Activated CD4-positive, alpha-beta memory T cell treated with anti-CD3 and anti-CD28 coated beads, Interleukin-2, amount 10 ng/mL, durations not matched to agents 7 days and 5 days (primary cell): ENCODE measurements at places on chromosomes 3 and 15.

DNA sequence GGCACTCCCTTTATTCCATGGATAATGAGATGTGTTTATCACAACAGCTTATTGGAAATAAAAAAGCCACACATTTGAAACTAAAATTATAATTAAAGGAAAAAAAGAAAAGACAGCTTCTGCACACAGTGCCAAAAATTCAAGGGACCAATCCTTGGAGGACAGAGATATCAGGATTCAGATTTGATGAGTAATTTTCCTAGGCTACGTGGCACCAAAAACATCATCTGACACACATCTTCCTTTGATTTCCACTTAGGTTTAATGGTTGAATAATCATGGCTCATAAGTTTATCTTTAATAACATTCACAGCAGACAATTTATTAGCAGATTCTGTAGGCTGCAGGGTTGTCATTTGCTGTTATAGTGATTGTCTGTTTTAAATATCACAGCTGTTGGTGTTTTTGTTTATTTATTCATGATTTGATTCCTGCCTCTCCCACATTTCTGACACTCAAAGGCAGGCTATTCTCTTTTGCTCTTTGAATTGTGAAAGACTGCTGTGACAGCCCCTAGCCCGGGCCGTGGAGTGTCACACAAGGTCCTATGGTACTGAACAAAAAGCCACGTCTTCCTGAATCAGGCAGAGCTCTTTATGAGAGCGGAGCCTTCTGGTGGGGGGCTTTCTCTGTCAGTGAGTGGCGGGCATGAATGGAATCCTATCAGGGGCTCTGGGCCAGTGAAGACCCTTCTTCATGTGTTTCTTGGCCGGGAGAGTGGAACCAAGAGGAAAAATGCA, 708.5 kb downstream of the SQOR start:
- DNase-seq = no peak
- no peak overlapping the region for H3K27ac ChIP-seq
- H3K4me1 ChIP-seq = no peaks in the 10 kb centered on the region
- H3K27me3 ChIP-seq = no peaks in the 10 kb centered on the region
- H3K36me3 ChIP-seq = no peaks in the 10 kb centered on the region

- no peaks in the 10 kb centered on the region for H3K36me3 ChIP-seq
- no peak overlapping the region for H3K4me3 ChIP-seq
- H3K27me3 ChIP-seq = peaks cover 3% of the 10 kb centered on the region
- H3K4me1 ChIP-seq = no peaks in the 10 kb centered on the region
These were observed 311.4 kb downstream of the PDCD6IP start for GRCh38 chr3:34109846-34110245.

DNA sequence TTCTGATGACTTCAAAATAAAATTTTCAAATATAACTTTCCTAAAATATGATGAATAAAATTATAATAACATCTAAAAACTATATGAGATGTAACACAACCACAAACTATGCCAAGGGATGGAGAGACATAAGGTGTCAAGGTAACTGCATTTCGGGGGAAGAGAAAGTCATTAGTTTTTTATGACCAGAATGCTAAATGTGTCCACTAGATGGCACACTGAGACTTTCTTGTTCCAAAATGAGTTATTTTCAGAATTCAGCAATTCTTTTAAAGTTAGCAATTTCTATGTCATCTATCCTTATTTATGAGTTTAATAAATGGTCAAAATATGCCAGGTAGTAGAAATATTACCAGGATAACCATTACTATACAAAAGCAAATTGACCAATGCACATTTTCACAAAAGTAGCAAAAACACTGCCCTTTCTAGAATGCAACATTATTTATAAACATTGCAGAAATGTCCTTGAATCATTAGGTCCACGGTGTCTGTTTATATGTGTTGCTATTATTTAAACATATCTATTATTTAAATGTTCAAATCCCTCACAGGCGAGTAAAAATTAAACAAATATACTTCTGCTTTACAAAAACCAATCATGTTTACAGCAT, 374.2 kb downstream of the PLCL2 start:
- no peaks in the 10 kb centered on the region for H3K27me3 ChIP-seq
- H3K36me3 ChIP-seq = no peaks in the 10 kb centered on the region
- no peak overlapping the region for H3K27ac ChIP-seq

GRCh38 chr3:60557122-60557521, 694.1 kb downstream of the FHIT start:
- peaks cover 23% of the 10 kb centered on the region for H3K4me1 ChIP-seq
- no peak for DNase-seq
- H3K27ac ChIP-seq = no peak overlapping the region
- H3K27me3 ChIP-seq = peaks cover 1% of the 10 kb centered on the region
- no peaks in the 10 kb centered on the region for H3K36me3 ChIP-seq
- H3K4me3 ChIP-seq = no peak overlapping the region

- no peak overlapping the region for H3K4me3 ChIP-seq
- H3K4me1 ChIP-seq = peaks cover 26% of the 10 kb centered on the region
- no peak for DNase-seq
- peaks cover 2% of the 10 kb centered on the region for H3K27me3 ChIP-seq
These were observed 9.7 kb upstream of the CRBN start for GRCh38 chr3:3189102-3189727.

GRCh38 chr3:153614140-153614539, 452.1 kb downstream of the RAP2B start:
- DNase-seq = no peak
- no peak overlapping the region for H3K4me3 ChIP-seq
- H3K27ac ChIP-seq = no peak overlapping the region
- no peaks in the 10 kb centered on the region for H3K36me3 ChIP-seq

- no peaks in the 10 kb centered on the region for H3K36me3 ChIP-seq
- peaks cover 5% of the 10 kb centered on the region for H3K27me3 ChIP-seq
- no peak overlapping the region for H3K27ac ChIP-seq
These were observed 281.6 kb downstream of the MBNL1 start for GRCh38 chr3:152550284-152550683.

GRCh38 chr3:146326875-146327543, 76.1 kb upstream of the PLSCR4 start:
- H3K36me3 ChIP-seq = no peaks in the 10 kb centered on the region
- no peak for DNase-seq
- H3K4me3 ChIP-seq = no peak overlapping the region
- H3K27me3 ChIP-seq = no peaks in the 10 kb centered on the region
- H3K27ac ChIP-seq = no peak overlapping the region
